MM.1S (cell line): ENCODE measurements at places on chromosomes 2 and 18.

DNA sequence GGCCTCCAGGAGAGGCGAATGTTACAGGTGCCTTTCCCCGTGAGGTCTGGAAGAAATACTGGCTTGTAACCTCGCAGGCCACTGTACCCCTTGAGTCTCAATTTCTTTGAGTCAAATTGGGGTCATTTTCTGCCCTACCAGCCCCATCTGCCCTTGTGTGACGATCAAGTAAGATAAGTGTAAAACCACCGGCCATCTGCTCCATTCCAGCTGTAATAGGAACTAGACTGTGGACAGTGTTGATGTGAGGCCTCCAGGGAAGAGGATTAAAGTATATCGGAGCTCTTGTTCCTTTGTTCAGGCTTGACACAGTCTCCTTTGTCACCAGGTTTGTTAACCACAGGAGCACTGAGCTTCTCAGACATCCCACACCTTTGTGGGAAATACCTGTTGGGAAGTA is 65.6 kb downstream of the MRPS9 start:
- no peak for DNase-seq

- DNase-seq, result no peak
Measured at GRCh38 chr2:149278161-149278871, 52.1 kb upstream of the LYPD6 start.

DNA sequence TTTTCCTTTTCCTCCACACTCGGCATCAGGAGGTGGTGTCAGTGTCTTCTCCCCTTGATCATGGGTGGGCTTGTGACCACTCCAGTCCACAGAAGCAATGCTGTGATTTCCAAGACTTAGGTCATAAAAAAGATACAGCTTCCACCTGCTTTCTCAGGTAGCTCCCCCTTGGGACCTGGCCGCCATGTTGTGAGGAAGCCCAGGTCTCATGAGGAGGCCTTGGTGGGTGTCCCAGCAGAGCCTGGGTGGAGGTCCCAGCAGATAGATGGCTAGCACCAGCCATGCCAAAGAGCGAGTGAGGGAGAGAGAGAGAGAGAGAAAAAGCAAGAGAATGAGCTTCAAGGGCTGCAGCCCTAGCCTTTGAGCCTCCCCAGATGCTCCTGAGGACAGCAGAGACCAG is 16.0 kb downstream of the SLC66A2 start:
- no peak for DNase-seq

GRCh38 chr2:222448748-222449181 is 24.4 kb downstream of the SGPP2 start:
- no peak for DNase-seq

DNA sequence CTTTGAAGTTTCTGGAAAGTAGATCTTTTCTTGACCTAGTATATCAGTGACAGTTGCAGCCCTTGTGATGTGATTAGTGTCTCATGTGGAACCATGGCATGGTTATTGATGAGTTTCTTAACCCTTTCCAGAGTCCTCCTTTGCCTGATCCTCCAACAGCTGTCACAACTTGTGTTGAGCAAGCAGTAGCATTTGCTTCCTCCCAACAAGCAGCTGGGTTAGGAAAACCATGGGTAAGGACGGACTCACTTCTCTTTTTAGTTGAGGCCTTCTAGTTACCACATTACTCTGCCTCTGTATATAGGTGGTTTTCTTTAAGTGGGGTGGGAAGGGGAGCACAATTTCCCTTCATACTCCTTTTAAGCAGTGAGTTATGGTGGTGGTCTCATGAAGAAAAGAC is 96.3 kb downstream of the XRCC5 start:
- no peak for DNase-seq

DNA sequence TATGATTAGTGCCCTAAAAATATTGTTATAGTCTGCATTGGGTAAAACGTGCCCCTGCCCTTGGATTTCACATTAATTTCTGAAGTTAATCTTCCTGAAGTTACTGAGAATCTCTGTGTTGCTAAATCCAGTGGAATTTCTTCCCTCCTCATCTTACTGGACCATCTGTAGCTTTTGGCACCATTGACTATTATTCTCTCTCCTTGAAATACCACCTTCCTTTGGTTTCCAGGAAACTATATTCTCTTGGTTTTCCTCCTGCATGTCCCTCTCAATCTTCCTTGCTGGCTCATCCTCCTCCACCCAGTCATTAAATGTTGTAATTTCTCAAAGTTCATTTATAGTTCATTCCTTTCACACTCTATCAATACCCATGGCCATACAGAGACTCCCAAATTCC is 110.6 kb upstream of the SLC35G4 start:
- DNase-seq, result no peak
